ENCODE measurements at places on chromosomes 6 and 20.
A peak's percentile ranks its signal among the peaks of the same experiment; 100 is the strongest.

- DNase-seq: no peak
Observed at GRCh38 chr6:5506149-5506548, 244.8 kb downstream of the FARS2 start.

DNA sequence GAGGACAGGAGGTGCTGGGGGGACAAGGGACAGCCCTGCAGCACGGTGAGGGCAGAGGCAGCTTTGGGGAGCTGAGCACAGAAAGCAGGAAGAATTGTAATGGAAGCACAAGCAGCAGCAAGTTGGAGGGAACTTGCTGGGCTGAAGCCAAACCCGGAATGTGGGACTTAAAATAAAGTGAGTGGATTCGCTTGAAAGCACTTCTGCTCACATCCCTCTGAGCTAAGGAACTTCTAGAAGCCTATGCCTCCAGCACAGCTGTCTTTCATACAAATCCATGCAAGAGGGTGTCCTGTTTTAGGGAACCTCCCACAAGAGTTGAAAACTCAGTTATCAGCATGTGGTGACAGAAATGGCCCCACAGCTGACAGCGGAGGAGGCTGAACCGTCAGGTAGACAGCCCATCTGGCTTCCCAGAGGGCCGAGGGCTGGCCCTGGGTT lies 71.4 kb upstream of the MLN start:
- DNase-seq: no peak

DNA sequence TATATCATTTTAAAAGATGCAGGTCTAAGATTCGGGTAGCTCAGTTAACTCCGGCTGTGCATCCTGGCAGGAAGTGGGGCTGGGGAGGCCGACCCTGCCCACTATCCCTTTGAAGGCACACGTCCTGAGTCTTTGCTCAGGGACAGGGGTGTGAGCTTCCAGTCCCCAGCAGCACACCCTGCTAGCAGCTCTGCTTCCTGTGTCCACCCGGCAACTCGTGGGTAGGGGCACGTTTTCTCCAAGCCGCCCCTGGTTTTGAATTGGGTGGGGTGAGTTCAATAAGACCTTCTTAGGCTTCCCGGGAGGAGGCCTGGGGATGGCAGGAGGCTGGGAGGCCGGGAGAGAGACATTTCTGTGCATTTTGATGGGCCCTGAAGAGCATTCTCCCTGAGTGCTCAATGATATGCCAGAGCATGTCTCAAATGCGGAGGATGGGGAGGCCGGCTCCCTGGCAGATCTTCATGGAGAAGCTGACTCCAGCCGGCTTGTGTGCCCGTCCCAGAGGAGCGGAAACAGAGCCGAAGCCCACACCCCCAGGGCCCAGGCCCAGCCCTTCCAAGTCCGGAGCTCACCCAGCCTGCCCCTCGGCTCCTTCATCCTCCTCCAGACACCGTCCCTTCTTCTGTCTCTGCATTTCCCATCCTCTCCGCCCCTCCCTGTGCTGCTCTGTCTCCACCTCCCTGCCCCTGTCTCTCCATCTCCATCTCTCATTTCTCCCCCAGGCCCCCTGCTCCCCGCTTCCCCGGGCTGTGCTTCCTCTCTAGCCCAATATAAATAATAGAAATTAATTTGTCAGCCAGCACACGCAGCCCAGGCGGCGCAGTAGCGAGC lies 36.3 kb upstream of the ZFAND3 start:
- no peak for DNase-seq

- DNase-seq: no peak
Observed at GRCh38 chr6:65295812-65296211, 411.2 kb downstream of the EYS start.

DNA sequence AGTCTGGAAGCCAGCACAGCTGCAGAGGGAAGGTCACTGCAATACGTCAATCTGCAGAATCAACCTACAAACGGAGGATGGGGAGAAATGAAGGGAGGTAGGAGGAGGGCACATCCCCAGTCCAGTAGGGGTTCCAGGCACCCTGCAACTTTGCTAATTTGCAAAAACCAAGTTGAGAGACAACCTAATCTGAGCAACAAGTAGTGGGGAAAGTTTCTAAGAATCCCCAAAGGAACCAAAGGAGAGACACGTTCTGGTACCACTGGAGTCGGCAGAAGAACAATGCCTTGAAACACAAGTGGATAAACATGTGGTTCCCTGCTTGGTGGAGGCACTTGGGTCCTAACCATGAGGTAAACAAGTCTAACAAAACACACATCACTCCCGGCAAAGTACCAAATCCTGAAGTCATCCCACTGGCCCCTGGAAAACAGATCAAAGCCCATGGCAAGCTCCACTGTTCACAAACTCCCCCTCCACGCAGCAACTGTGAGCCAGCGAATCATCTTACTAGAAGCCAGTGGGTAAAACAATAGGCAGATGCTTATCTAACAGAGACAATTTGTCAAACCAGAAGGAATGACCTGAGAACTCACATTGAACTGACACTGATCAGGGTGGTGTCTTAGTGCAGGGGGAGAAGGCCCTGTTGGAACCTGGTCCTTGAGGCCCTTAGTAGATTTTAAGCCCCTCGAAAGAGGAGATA lies 4.7 kb downstream of the MRPS18A start:
- DNase-seq: no peak

DNA sequence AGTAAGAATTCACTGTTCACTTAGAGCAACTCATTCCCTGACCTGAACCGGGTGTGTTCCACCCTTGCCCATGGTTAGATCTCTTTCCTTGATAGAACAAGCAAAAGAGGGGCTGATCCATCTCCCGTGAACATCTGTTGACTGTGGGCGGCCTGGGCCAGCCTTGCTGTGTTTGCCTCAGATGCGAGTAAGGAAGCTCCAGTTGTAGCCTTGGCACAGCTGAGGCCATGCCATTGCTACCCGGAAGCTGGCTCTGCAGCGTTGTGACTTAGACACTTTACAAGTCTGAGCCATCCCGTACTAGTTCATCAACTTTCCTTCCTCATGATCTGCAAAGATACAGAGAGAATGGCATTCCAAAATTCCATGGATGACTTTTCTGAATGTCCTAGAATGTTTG lies 139.0 kb downstream of the MAP3K4 start:
- DNase-seq: no peak

DNA sequence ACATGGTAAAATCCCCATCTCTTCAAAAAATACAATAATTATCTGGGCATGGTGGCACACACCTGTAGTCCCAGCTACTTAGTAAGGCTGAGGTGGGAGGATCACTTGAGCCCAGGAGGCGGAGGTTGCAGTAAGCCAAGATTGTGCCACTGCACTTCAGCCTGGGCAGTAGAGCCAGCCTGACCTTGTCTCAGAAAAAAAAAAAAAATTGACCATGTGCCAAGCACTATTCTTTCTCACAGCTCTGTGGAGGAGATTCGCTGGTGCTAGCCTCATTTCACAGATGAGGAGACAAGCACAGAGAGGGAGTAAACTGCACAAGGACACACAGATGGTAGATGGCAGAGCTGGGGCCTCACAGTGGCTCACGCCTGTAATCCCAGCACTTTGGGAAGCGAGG lies 131.8 kb upstream of the JARID2 start:
- no peak for DNase-seq

- no peak for DNase-seq
Observed at GRCh38 chr6:79431537-79431933, 105.7 kb downstream of the LCA5 start.

DNA sequence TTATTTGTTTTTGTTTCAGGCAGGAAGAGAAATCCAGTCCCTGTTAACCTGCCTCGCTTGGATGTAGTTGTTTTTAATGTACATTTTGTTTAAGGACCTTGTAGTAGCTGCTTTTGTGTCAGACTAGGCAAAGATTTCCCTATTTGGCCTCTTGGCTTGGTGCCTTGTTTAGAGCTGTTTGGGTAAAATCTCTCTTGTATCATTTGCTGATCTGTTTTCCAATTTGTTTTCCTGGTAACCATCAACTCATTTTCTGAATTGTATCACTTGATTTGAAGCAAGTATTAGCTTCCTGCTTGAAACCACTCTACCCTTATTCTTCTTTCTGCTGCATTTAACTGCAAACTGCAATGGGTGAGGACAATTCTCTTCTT lies 160.7 kb downstream of the ZFAND3 start:
- no peak for DNase-seq

GRCh38 chr6:6260196-6260722 lies 60.2 kb downstream of the F13A1 start:
- no peak for DNase-seq

GRCh38 chr6:97102145-97102790 lies 177.7 kb downstream of the KLHL32 start:
- DNase-seq: no peak

DNA sequence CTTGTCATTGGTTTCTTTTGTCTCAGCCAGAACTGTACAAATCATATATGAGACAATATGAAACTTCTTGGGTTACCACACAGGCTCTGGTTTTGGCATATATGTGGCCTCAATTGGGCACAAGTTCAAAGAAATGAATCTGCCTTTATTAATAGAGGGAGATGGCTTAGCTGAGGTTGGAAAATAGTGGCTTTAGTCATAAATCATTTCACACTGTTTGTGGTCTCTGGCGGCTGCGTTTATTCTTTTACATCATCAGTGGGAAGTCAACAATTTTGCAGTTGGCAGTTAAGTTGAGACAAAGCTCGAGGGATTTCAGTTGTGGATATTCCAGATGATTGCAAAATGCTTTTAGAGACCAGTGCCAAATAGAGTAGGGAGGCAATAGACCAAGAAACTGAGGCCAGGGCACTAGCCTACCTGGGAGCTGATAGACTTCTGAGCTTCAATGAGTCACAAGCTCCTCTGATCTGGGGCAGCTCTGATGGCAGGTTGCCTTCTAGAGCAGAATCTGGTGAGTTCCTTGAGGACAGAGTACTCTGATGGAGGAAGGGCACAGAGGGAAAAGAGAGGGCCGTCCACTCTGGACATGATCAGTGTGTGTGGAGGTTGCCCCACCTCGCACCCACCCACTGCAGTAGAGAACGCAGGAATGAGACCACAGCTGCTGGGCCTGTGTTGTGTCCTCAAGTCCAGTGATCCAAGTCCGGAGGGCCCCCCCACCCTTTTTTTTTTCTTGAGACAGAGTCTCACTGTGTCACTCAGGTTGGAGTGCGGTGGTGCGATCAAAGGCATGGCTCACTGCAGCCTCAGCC lies 73.5 kb downstream of the ARMC2 start:
- no peak for DNase-seq

DNA sequence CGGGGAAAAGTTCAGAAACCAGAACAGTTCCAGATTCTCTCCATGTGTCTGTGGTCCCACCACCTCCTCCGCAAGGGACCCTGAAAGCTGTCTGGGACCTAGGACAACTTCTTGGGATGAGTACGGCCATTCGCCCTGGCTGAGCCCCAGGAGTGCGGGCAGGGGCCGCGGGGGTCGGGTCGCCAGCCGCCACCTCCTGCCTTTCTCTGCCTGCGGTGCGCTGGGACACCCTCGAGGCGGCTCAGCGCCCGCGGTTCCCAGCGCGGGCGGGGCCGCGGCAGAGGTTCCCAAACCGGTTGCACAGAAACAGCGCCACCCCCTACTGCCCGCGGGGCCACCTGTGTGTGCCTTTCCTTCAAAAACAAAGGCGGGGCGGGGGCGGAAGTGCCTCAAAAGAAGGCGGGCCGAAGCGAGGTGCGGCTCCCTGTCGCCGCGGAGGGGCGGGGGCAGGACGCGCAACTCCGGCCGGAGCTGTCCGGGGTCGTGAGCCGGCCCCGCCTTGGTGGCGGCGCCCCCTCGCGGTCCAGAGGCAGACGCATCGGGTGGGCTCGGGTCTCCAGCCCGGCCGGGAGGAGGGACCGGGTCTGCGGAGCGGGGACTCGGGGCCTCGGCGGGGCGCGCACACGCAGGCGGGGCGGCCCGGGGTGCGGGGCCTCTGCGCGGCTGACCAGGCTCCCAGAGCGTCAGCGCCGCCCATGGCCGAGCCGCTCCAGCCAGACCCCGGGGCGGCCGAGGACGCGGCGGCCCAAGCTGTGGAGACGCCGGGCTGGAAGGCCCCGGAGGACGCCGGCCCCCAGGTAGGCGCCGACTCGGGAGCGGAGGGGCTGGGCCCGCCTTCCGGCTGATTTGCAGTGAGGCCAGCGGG lies at the start of gene HEBP2:
Gene HEBP2 (plus strand): TSS at position 423 of the 865 bp plus-strand sequence. CDS start 273 bp downstream, at position 696.
- peak; percentile 91 for DNase-seq

DNA sequence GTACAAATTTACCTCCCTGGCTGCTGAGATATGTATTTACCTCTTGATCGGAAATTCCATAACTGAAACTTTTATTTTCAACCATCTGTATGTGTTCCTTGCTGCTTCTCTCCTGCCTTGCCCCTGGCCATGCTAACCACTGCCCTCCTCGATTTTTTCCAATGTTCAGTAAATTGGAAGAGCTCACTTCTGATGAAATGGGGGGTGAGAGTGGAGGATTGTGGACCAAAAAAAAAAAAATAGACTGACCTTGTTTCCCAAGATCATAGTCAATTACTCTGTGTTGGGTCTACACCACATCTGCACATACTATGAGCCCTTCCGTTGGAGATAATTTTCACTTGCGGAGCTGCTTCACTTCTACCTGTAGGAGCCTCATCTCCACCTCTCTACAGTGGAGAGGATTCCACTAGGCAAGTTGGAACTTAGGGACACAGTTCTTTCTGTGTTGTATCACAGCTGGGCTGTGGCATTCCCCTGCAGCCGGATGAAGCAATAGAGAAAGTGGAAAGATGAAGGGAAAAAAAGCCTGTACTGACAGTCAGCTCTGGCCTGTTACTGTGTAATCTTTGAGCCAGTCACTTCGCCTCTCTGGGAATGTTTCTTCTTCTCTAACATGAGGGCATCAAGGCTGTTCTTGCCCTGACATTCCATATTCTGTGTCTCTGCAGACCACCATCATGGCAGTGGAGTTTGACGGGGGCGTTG lies 1.6 kb downstream of the PSMB9 start:
- no peak for DNase-seq

DNA sequence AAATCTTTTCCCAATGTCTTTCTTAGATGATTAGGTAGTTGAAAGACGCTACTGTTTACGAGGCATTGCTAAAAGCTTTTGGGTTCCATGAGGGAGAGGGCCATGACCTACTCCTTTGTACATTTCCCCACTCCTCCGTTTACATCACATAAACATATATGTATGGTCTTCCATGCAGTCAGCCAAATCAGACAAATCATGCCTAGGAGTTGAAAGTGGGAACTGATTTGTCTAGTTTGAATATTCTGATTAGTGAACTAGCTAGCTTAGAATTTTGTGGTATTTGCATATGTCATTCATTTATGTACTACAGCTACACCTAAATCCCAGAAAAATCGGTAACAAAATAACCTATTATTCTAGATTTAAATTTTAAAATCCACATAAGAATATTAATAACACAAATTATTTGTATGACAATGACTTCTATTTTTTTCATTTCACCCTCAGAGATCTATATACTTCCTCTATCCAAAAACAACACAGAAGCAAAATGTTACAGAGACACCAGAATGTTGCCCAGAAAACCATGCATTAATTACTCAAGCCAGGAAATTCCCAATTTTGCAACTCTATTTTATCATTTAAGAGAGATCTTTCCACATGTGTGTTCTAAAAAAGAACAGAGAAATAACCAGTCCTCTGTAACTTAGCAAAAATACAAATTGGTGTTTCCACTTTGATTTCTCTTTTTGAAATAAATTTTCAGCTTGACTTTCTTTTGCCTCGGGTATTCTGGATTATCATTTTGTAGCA lies 231.9 kb downstream of the LAMA2 start:
- DNase-seq: no peak
